Activated T-cell treated with anti-CD3 and anti-CD28 coated beads, Interleukin-2, amount 50 U/mL, for 72 hours (primary cell): ENCODE measurements at places on chromosomes 4 and X. TPM values are rescaled to one million over a fixed set of nuclear protein-coding genes. Genes with fewer than 3 reads are reported as not detected.

DNA sequence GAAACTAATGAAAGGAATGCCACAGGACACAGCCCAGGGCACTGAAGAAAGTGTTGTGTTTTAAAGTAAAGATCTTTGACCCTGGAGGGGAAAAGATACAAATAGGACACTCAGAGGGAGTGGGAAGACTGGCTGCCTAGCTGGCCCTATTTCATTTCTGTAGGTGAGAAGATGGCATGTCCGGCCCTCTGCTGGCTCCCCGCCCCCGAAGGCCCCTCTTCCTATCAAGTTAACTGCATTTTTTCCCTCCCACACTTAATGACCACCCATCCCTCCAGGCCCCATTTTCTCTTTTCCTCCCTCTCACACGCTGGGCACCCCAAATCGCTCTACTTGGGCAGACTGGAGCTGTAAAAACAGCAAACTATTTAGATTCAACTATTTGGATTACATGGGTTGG, 5.5 kb upstream of the TRIM75 start:
- no peak overlapping the region for H3K27ac ChIP-seq
- no peak overlapping the region for H3K4me3 ChIP-seq
- peaks cover 8% of the 10 kb centered on the region for H3K27me3 ChIP-seq
- DNase-seq = no peak
- H3K36me3 ChIP-seq = no peaks in the 10 kb centered on the region

GRCh38 chr4:1850276-1850675, 5.7 kb downstream of the LETM1 start:
- DNase-seq = no peak
- peaks cover 10% of the 10 kb centered on the region for H3K36me3 ChIP-seq
- peaks cover 41% of the 10 kb centered on the region for H3K4me1 ChIP-seq
- H3K27me3 ChIP-seq = no peaks in the 10 kb centered on the region
- no peak overlapping the region for H3K27ac ChIP-seq

- H3K27ac ChIP-seq = no peak overlapping the region
- no peaks in the 10 kb centered on the region for H3K27me3 ChIP-seq
- no peaks in the 10 kb centered on the region for H3K36me3 ChIP-seq
- no peaks in the 10 kb centered on the region for H3K4me1 ChIP-seq
- no peak for DNase-seq
- H3K4me3 ChIP-seq = no peak overlapping the region
Measured at GRCh38 chr4:5218376-5219069, 167.2 kb downstream of the STK32B start.

DNA sequence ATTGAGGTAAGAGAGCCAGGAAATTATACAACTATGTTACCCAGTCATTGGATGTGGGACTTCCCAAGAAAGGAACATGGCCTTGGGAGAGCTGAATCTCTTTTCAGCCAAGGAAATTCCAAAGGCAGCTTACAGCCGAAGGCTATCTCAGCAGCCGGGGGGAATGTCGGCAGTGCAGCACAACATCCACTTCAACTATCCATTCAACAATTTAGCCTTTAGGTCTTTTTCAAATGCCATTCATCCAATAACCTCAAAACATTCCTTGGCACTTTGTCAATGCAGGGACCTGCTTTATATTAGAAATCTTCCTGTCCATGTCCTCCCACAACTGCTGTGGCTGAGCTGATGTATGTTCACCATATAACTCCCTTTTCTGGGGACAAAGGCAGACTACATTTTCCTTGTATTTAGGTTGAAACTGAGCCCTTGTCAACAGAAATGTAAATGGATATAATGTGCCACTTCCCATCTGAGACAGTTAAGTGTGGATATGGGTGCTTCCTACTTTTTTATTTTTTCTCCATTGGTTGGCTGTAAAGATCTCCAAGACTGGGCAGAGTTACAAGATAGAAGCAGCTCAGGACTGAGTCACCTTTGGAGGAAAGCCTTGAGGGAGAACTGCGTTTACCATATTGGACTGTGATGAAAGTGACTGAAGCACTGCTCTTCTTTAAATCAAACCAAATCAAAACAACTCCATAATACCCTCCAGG, 94.8 kb downstream of the GPRIN3 start:
- DNase-seq = no peak
- H3K36me3 ChIP-seq = no peaks in the 10 kb centered on the region
- no peaks in the 10 kb centered on the region for H3K27me3 ChIP-seq
- no peak overlapping the region for H3K4me3 ChIP-seq
- no peaks in the 10 kb centered on the region for H3K4me1 ChIP-seq
- no peak overlapping the region for H3K27ac ChIP-seq

DNA sequence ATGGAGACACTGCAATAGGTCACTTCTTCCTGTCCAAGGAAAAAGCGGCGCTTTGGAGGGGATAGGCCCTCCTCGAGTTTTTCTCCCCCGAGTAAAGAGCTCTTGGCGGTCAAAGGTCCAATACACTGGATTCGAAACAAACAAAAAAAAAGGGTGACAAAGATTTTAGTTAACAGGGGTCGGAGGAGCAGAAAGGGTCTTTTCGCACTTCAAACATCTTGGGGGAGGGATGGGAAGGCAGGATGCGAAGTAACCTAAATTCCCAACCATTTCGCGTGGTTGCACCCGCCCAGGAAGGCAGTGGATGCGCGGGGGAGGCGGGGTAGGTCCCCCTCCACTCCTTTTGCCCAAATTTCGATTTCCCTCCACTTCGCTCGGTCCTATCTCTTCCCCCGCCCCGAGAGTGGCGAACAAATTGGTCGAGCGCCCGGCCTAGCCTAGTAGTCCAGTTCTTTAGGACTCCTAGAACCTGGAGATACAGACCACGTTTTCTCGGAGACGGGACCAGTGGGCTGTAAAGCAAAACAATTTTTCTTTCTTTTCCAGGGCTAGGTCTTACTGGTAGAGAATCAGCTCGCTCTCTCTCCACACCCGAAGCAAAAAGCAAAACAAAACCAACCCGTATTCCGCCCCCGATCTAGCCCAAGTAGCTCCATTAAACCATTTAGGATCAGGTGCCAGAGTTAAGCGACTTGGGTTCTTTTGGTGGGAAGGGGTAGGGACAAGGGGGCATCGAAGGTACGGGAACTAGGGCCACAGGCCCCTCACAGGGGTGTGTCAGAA, 2.0 kb upstream of the STAG2 start:
- H3K36me3 ChIP-seq = peaks cover 11% of the 10 kb centered on the region
- H3K27ac ChIP-seq = peak overlapping the region; percentile 96
- H3K4me3 ChIP-seq = peak overlapping the region; percentile 91

GRCh38 chrX:25207803-25208475, 192.2 kb upstream of the ARX start:
- no peak for DNase-seq
- H3K4me1 ChIP-seq = no peaks in the 10 kb centered on the region
- no peak overlapping the region for H3K27ac ChIP-seq
- no peak overlapping the region for H3K4me3 ChIP-seq

Gene SHOX
- total RNA-seq = not detected
